ENCODE measurements at places on chromosomes 3 and 15. TPM values are rescaled to one million over a fixed set of nuclear protein-coding genes. Genes with fewer than 3 reads are reported as not detected.

DNA sequence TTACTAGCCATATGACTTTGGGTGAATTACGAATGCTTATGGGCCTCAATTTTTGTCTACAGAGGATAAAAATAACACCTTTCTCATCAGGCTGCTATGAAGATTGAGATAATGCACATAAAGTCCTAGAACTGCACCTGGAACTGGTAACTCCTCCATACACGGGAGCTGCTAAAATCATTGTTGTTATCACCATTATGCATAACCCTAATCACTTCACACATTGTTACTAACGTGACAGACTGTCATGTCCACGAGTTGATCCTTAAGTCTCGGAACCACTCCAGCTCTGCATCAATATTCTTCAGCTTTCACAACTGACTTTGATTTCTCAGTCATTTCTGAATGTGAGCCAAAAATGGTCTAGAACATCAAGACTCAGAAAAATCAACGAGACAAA, 64.1 kb downstream of the RFTN1 start:
- no peak for DNase-seq

DNA sequence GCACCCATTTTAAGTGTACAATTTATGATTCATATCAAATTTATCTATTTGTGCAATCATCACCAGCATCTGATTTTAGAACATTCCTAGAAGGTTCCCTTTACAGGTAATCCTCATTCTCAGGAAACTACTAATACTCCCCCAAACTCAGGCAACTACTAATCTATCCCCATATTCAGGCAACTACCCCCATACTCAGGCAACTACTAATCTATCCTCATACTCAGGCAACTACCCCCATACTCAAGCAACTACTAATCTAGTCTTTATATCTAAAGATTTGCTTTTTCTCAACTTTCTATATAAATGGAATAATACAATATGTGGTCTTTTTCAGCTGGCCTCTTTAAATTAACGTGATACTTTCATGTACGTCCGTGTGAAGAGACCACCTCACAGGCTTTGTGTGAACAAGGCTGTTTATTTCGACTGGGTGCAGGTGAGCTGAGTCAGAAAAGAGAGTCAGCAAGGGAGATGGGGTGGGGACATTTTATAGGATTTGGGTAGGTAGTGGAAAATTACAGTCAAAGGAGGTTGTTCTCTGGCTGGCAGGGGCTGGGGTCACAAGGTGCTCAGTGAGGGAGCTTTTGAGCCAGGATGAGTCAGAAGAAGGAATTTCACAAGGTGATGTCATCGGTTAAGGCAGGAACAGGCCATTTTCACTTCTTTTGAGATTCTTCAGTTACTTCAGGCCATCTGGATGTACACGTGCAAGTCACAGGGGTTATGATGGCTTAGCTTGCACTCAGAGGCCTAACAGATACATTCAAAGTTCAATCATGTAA, 1444.5 kb upstream of the CADM2 start:
- no peak for DNase-seq

GRCh38 chr3:14902719-14903118, 44.7 kb upstream of the NR2C2 start:
- DNase-seq, result no peak

DNA sequence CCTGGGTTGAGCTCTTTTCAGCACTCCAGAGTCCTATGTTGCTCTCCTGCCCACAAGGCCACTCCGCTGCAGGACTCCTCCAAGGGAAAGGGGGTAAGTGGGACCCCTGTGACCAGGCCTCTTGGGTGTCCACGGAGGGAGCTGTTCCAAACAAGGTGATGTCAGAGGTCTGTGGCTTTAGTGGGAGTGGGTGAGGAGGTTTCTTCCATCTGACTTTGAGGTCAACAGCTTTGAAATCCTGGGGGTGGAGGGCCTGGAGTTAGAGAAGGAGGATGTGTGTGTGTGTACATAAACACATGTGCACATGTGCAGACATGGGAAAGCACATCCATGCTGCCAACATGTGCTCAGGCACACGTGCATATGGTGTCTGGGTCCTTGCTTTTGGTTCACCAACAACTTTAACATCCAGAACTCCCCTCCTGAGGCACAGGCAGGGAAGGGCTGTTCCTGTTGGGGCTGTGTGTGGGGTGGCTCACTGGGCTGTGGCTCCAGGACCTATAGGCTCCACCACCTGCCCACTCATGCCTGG, 51.4 kb upstream of the TMEM115 start:
- DNase-seq, result no peak

DNA sequence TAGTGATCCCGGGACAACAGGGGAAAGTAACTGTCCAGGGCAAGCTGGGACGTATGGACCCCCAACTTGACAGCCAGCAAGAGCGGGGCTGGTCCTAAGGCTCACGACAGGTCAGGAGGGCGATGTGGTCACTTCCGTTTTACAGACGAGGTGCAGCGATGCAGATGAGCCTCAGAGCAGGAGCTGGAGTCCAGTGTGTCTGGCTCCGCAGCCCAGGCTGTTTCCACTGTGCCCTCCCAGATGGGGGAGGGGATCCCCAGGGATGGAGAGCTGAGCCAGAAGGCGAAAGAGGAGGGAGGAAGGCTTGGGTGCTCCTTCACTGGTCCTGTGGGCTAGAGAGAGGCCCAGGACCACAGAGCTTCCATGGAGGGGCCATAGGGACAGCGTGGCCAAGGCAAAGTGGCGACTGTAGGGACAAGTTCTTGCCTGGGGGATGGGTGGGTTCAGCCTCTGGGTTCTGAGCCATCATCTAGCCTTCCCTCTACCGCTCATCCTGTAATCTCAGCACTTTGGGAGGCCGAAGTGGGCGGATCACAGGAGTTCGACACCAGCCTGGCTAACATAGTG, 5.7 kb downstream of the SNX33 start:
- no peak for DNase-seq

- no peak for DNase-seq
Measured at GRCh38 chr3:96331341-96331740, 483.1 kb upstream of the EPHA6 start.

The ITIH1 gene
- 3.5 TPM for total RNA-seq

The A4GNT gene
- total RNA-seq, result not detected

DNA sequence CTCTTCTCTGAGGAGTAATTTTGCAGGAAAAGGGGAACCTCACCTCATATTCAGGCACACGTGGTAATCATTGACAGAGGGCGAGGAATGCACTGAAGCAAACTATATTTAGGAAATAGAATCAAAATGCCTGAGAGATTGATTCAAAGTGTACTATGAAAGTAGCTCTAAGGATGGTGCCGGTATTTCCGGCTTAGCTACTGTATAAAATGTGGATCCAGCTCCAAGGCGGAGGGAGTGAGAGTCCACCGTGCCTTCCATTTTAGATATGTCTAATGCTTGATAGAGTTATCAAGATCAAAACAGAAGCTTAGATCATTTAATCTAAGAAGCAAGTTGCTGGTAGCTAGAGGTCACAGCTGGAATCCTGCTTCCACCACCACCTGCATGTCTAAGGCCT, 33.0 kb downstream of the GOLIM4 start:
- DNase-seq, result no peak

DNA sequence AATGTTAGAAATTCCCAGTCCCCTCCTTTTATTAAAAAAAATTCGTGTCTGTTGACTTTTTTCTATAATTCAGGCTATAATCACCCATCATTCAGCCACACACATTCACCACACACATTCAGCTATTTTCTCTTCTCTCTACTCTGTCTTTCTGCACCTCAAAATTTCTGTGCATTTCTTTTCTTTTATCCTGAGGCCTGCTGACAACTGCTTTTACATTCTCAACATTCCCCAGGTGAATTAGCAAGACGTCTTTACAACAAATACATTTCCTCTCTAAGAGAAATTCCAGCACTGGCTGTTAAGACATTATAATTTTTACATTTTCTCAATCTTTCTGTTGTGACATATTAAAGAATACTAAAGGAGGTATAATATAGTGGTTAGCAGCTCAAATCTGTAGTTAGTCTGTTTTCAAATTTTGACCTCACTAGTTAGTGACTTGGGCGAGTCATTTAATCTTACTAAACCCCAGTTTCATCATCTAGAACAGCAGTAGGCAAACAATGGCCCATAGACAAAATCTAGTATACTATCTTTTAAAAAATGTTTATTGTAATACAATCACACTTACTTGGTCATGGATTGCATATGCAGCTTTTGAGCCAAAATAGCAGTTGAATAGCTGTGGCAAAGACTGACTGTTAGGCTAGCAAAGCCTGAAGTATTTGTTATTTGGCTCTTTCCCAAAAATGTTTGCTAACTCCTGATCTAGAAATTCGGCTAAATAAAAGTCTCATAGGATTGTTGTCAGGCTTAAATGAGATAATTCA, 350.7 kb downstream of the NSUN3 start:
- DNase-seq, result no peak

DNA sequence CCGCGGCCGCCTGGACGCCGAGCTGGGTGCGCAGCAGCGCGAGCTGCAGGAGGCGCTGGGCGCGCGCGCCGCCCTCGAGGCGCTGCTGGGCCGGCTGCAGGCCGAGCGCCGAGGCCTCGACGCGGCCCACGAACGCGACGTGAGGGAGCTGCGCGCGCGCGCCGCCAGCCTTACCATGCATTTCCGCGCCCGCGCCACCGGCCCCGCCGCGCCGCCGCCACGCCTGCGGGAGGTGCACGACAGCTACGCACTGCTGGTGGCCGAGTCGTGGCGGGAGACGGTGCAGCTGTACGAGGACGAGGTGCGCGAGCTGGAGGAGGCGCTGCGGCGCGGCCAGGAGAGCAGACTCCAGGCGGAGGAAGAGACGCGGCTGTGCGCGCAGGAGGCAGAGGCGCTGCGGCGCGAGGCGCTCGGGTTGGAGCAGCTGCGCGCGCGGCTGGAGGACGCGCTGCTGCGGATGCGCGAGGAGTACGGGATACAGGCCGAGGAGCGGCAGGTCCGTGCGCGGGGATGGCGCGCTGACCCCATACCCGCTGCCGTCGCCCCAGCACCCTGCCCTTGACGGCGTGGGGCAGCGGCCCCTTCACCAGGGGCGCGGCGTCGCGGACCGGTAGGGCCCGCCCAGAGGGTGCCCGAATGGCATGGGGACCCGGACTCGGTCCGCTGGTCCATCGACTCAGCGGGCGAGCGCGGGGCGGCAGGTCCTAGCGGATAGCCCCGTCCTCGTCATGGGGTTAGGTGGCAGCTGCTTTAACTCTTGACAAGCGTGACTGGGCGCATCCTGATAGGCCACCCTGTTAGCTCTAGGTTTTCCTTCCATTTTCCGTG, 848 bp downstream of the SYNM start:
- no peak for DNase-seq

The KATNBL1 gene
- 53.6 TPM for total RNA-seq

DNA sequence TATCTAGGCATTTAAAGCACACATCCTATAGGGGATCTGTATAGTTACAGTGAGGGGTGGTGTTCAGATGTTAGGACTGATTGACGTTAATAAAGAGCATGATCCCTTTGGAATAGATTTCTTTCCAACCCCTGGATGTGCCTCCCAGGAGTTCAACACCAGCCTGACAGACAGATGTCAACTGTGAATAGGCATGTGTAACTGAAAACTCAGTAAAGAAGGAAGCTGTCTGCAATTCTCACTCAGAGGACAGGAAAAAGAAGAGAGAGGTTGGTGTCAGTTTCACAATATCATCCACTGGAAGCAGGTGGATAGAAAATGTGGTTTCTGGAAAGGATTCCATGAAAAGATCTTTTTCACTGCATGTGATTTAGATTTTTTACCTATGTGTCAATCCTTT, 396.3 kb downstream of the NSUN3 start:
- DNase-seq, result no peak

- DNase-seq, result no peak
Measured at GRCh38 chr3:32959371-32959770, 7.9 kb downstream of the CCR4 start.

DNA sequence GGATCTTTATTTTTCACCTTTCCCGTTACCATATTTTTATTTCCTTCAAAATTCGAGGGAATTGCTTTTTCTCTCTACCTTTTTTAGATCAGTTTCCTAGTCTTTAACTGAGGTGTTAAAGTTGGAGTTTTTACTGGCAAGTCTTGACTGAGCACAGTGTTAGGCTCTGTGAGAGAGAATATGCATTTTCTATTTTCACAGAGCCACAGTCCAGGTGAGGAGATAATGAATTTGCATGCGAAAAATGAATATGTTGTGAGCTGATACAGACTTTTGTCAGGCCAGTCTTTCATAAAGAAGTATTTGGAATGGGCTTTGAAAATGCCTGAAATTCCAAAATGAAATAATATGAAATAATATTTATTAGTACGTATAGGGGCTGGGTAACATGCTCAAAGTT, 31.9 kb downstream of the MME start:
- DNase-seq, result no peak

- DNase-seq, result no peak
Measured at GRCh38 chr3:111541911-111542483, at the start of gene CD96. CD96 (plus strand) TSS chr3:111542197; CDS start chr3:111542249, 52 bp downstream.

DNA sequence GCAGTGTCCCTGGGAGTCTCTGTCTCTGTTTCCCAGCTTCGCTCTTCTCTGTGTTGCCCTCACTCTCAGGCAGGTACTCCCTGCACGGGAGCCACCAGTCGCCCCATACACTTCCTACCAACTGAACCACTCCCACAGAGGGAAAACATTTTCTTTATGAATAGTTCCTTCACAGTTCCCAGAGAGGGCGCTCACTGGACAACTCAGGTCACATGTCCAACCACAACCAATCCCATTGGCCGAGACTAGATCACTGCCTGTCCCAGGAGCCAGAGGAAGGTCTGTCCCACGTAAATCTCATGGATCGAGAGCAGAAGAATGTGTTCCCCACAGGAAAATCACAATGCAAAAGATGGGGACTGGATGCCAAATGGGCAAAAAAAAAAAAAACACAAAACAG, 26.1 kb downstream of the GRK7 start:
- DNase-seq, result no peak

The TSC22D2 gene
- total RNA-seq, result 9.6 TPM

DNA sequence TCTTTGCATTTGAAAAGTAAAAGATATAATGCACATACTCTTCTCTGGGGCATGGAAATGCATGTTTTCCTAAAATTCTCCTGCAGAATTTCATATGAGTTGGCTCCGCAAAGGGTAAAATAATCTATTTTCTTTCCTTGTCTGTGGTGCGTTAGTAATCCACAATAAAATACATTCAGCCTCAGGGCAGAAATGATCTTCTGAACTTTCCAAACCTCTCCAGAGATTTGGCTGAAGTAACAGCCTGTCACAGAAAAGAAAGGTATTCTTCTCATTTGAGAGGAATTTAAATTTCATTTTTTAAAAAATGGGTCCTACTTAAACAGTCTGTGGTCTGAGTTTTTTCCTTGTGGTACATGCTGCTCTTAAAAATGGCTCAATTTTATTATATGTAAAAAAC, 182.7 kb upstream of the DCBLD2 start:
- no peak for DNase-seq

The CCDC14 gene
- total RNA-seq, result 44.9 TPM

Measured in prostate gland (tissue), 2 donors.